ENCODE measurements at places on chromosomes 7 and 10.

GRCh38 chr10:110893559-110894179 lies 21.9 kb downstream of the PDCD4 start:
- DNase-seq, result peak; percentile 54

GRCh38 chr10:12375076-12375504 lies 25.7 kb downstream of the CAMK1D start:
- DNase-seq, result no peak

DNA sequence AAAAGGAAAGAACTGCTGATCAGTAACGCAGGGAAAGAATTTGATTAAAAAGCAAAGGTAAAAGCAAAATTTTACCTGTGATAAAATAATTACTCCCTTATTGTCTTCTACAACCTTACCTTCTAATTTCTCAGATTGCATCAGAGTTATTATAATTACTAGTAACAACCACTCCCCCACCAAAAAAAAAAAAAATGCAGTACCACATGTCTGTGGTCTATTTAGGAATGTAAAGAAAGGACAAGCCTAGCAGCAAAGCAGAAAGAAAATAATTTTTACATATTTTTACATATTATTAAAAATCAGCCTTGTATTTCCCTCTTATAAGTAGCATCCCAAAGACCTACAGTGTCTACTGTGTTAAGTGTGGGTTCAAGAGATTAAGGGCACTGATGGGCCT lies 430.4 kb downstream of the TFEC start:
- no peak for DNase-seq

- DNase-seq, result no peak
These were observed 428.4 kb upstream of the IGFBP3 start for GRCh38 chr7:46349490-46349889.

DNA sequence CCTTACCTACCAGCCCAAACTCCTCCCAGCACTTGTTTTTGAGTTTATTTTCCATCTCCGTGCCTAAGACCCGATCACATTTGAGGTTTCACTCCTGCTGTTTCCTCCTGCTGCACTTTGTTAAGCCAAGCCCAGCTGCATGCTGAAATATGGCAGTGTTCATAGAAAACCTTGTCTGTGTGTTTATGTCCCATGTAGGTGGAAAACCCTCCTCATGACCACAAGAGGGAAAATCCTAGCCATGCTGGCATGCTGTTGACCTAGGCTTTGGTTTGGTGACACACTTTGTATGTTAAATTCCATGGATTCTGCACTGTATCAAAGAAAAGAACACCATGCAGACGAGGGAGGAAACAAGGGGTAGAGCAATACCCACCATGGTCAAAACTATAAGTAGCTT lies 154.4 kb downstream of the CUBN start:
- no peak for DNase-seq

- DNase-seq, result no peak
These were observed 234.5 kb downstream of the SORCS3 start for GRCh38 chr10:104875561-104875960.

- no peak for DNase-seq
These were observed 17.5 kb downstream of the BCAP29 start for GRCh38 chr7:107597582-107597916.

DNA sequence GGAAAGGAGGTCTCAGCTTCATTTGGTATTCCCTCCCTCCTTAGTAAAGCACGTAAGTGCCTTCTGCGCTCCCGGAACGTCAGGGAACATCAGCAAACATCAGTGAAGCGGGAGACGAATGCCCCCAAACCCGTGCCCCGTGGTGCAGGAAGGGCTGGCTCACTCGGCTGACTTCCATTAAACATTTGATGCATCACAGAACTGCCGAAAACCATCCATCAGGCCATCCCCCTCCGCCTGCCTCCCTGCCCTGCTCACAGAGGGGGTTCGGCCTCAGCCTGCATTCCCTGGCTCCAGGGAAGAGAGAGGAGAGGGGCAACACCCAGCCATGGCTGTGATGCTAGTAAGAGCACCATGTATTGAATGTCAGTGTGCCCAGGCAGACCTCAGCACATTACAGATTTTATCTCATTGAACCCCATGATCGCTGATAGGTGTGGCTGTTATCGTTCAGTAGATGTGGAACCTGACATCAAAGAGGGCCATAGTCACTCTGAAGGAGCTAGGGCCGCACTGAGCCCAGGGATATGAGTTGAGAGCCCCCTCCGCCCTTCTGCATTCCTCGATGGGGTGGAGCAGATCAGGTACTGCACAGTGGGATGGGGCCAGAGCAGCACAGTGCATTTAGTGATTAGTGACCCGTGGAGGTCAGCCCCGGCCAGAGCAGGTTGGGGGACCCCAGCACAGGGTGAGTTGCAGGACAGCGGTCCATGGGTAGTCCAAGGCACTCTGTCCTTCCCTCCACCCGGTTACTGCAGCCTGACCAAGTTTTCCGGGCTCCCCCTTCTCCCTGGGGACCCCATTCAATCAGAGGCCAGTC lies 146.4 kb downstream of the RPS24 start:
- DNase-seq, result no peak

DNA sequence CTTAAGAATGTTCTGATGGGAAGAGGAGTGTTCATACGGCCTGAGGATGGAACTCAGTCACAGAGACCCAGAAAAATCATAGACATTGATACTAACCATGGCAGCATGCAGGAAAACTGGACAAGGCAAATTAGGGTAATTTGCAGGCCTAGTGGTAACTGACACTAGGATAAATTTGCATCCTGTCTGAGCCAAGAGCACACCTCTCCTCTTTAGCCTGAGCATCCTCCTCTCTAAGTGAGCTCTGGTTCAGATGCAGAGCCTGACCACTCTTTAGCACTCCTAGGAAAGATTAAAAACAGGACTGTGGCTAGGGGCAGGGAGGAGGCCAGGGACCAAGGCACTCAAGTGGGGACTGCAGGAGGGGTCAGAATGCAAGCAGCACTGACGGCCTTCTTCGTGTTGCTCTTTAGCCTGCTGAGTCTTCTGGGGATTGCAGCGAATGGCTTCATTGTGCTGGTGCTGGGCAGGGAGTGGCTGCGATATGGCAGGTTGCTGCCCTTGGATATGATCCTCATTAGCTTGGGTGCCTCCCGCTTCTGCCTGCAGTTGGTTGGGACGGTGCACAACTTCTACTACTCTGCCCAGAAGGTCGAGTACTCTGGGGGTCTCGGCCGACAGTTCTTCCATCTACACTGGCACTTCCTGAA lies at the start of gene TAS2R41:
TSS of gene TAS2R41 (plus strand) at position 373 of the 650 bp plus-strand sequence. CDS start at position 373, 0 bp downstream.
- no peak for DNase-seq

- peak; percentile 28 for DNase-seq
These were observed 10.9 kb downstream of the NPFFR1 start for GRCh38 chr10:70272925-70273316.

DNA sequence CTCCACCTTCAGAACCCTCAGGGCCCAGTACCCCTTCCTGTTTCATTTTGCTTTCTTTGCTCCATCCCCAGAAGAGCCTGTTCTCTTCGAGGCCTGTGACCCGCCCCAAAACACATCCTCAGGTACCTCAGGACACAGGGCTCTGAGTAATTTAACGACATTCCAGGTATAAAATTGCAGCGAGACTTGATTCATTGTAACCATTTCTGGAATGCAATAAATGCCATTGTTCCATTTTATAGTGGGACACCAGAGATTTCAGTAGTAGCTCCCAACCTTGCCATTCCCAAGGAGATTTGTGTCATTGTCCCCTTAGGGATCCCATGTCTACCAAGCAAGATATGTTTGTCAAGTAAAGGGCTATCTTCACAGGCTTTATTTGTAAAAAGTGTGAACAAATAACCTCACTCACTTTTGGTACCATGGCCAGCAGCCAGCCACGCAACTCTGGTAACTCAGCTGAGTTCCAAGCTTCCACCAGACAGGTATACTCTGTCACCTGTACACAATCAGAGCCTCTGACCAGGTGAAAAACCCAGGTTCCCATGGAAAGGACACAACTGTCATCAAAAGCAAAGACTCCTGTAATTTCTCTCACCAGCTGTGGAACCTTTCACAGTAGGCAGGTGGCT lies 441.3 kb downstream of the PLXNA4 start:
- no peak for DNase-seq

DNA sequence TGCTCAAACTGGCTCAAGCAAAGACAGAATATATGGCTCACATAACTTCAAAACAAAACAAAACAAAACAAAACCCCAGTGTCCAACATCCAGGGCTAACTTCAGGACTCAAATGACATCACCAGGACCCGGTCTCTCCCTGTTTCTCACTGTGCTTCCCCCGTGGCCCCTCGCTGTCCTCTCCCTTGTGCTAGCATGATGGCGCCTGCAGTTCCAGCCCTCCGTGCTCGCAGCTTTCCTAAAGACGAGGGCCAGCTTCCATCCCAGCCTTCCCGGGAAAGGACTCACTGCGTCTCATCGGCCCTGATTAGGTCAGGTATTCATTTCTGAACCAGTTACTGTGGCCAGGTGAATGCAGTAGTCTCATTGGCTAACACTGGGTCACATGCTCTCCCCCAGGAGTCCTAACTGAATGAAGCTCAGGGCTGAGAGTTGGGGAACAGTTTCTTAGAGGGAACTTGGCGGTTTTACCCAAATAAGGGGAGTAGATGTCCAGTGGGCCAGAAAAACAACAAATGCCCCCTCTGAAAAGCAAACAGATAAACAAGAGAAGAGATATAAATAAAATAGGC lies 33.0 kb upstream of the CTBP2 start:
- no peak for DNase-seq

DNA sequence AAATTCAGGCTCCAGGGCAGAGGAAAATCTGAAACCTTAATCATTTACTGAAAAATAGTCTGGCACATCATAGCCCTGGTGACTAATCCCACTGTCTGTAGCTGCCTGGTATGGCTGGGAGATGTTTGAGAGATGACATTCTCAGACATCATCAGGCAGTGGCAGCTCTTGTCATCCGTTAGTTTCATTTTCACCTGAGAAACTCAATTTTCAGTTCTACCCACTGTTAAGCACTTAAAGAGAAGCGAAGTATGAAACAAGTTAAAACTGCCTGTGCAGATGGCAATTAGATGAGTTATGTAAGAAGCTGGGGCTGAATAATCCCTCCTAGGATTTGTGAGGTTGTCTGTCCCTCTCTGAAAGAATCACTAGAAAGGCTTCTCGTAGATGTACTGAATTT lies 150.2 kb downstream of the NSUN6 start:
- no peak for DNase-seq

GRCh38 chr10:100267239-100268104 lies at the start of gene CWF19L1:
CWF19L1 (minus strand) TSS chr10:100267638; CDS start chr10:100267593, 45 bp downstream.
- peak; percentile 67 for DNase-seq

DNA sequence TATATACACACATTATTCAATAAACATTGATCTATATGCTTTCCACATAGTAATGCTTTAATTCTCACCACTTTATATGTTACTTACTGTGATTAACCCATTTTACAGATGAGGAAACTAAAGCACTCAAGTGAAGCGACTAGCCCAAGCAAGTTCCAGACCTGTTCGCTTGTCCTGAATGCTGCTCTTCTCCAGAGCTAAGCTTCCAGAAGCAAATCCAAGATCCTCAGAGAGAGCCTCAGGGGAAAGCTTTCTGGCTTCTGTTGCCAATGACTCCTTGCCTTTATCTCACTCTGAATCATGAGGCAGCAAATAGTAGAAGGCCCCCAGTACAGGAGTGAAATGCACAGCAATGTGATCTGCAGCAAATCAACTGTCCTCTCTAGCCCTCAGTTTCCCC lies 32.2 kb downstream of the XPNPEP1 start:
- DNase-seq, result no peak

- DNase-seq, result no peak
These were observed 4.3 kb upstream of the MUC17 start for GRCh38 chr7:101015626-101016025.

DNA sequence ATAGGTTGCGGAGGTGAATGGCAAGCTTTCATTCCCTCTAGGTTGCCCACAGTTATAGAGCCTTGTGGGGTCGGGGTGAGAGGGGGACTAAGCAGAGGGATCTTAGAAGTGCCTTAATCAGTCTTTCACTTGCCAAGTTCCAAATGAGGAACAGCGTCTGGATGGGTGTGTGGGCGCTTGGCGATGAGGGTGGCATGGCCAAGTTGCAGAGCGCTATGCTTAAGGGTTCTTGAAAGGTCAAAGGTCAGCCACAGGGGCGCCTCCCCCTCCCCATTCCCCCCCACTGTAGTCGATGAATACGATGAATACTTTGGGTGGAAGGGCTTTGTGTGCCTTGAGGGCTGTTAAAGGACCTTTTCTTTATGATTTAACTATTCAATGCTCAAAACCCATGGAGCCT lies 185.0 kb downstream of the TCF7L2 start:
- DNase-seq, result no peak

- no peak for DNase-seq
These were observed 586.8 kb upstream of the MGMT start for GRCh38 chr10:128880159-128880725.

DNA sequence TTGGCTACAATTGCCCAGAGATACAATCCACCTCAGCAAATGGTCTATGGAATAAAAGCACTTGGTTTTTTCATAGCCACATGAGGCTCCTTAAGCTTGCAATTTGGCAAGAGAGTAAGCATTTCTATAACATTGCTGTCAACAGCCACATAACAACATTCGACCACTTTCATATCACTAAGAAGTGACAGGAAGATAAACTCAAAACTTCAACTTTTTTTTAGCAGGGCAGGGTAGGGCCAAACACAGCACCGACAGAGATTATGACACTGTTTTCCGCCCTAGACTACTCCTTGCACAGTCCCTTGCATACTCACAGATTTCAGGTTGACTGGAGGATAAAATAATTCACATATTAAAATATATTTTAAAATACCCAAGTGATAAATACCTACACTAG lies 185.4 kb downstream of the JAZF1 start:
- no peak for DNase-seq

DNA sequence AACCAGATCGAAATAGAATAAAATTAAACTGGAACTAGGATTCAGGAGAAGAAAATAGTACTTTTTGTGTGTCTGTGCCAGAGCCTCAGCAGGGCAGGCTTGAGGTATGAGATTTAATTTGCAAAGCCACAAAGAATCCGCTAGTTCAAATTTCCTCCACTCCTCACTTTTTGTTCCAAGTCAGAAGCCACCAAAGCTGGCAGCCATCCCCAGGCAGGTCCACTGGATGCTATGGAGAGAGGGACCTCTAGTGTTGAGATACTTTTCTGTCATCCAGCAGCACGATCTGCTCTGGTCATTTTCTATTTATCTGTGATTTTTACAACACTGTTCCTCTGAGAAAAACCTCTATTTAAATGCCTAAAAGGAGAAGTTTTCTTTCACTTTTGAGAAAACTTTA lies 147.9 kb upstream of the FRMD4A start:
- no peak for DNase-seq

DNA sequence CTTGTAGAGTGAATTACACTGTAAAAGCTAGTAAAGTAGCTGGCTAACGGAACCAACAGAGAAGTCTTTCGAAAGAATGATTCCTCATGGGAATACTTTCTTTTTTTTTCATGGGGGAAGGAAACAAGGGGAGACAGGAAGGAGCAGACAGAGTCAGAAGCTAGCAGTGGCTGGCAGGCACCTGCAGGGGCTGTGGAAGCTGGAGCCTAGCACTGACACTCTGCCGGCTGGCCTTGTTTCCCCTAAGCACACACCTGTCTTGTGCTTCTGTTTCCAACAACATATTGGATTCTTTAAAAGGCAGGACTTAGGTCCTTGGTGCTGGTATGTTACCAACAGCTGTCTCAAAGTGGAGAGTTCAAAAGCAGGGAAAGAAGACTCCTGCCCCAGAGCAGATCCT lies 24.7 kb downstream of the NOD1 start:
- DNase-seq, result no peak

All from central memory CD4-positive, alpha-beta T cell (primary cell).